ENCODE measurements at places on chromosomes 2 and 18. TPM values are rescaled to one million over a fixed set of nuclear protein-coding genes. Genes with fewer than 3 reads are reported as not detected.

- peak; percentile 76 for DNase-seq
Measured at GRCh38 chr2:226791487-226792081, 8.0 kb downstream of the IRS1 start.

GRCh38 chr2:34123996-34124785 is 525.1 kb upstream of the FAM98A start:
- DNase-seq, result no peak

- DNase-seq, result no peak
Measured at GRCh38 chr2:166491461-166491860, 2.6 kb downstream of the SCN7A start.

- DNase-seq, result peak; percentile 50
Measured at GRCh38 chr2:120552800-120553481, 182.7 kb upstream of the GLI2 start.

DNA sequence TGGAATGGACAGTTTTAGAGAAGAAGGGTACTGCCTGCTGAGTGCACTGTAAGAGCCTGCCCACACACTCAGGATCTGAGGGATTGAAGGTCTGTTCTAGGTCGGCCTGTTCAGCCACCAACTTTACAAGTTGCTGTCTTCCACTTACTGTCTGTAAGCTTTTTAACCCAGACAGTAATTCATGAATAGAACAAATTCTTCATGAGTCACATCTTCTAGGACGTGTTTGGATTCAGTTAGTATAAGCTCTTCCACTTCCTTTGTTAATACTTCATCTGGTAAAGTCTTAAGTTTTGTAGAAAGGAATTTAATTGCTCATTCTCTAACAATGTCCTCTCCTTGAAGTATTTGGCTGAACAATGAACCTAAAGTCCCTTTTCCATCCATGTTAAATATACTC is 74.6 kb downstream of the PDE11A start:
- DNase-seq, result no peak

KCNS3 gene
- 4.7 TPM for total RNA-seq

Data from H4 (cell line).